Muscle of leg (tissue), 16 donors: ENCODE measurements at places on chromosomes 2 and 18. TPM values are rescaled to one million over a fixed set of nuclear protein-coding genes. Genes with fewer than 3 reads are reported as not detected.

DNA sequence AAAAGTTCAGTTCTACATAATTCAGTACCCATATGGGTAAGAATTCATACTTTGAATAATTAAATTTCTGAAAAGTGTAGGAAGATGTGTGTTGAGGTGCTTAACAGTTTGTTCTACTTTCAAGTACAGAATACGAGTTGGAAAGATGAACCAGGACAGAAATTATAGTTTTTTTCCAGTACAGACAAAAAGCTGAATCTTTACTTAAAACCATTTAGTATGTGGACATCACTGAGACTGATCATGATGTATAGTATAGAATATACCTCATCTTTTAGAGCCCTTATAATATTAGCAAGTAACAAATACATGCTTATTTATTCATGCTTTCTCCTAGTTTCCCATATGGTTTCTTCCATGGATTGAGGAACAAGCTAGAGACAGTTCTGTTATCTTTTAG lies 10.0 kb downstream of the DDX1 start:
- no peak for DNase-seq

The TLX2 gene
- total RNA-seq, result not detected

GRCh38 chr2:158649846-158650245 lies 145.3 kb upstream of the DAPL1 start:
- DNase-seq, result no peak

- peak; percentile 69 for DNase-seq
Observed at GRCh38 chr2:197378494-197379307, 56.1 kb downstream of the SF3B1 start.

DNA sequence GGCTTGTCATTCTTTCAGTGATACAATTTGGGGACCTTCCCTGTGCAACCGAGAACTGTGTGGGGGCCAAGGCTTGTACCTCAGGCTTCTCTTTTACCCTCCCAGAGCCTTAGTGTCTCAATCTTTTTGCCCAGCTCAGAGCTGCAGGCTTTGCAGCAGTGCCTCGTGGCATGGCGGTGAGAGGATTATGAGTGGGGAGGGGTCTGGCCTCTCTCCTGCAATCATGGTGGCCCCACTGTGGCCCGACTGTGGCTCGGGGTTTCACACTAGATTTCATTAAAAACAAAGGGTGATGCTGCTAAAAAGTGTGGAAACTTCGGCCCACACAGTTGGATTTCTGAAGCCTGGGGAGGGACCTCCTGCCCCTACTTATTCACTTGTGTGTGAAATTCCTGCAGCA lies 75.5 kb downstream of the CAPN13 start:
- DNase-seq, result no peak
